ENCODE measurements at places on chromosomes 2 and 18.

GRCh38 chr2:105496271-105496670 is 97.4 kb upstream of the FHL2 start:
- no peak for DNase-seq

- DNase-seq, result no peak
These were observed 147.4 kb downstream of the TFCP2L1 start for GRCh38 chr2:121137571-121137970.

DNA sequence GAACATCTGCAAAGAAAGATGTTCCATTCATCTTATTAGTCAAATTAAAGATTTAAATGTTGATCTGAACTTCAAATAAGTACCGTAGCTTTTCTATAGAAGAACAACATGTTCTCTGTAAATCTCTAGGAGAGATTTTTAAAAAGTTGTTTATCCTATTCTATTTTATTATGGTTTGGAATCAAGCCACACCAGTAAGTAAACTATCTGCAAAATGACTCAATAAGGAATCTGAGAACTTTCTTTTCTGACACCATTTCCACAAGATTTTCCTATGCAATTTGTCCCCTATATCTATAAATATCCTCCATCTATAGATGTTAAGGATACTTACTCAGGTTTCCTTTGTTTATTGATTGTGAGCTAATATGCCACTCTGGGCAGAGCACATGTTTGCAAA is 736.6 kb downstream of the CBLN2 start:
- DNase-seq, result no peak

GRCh38 chr2:18896125-18896764 is 306.9 kb upstream of the NT5C1B start:
- no peak for DNase-seq

DNA sequence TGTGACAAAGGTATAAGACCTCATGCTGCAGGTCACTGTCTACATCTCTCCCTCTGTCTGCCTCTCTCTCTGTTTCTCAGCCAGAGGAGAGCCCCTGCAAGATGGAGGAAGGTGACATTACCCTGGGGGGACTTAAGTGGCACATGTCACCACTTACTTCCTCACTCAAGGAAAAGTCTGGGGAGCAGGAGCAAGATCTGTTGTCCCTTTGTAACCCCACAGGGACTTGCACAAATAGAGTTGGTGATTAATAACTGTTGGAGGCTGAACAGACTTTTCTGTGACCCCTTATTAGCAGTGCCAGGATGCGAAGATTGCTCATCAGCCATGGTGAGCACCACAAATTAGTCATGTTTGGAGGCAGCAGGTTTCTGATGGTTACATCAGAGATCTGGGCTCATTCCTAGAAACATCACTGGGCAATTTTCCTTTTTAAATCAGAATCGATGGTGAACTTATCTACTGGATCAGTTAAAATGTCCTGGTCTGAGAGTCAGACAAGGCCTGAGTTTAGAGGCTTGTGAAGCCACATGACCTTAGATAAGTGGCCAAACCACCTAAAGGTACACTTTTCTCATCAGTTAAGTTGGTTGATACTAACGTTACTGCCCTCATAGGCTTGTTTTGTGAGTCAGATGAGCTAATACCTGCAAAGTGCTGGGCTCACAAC is 81.2 kb upstream of the LTBP1 start:
- no peak for DNase-seq

GRCh38 chr18:52682260-52682659 is 342.3 kb downstream of the DCC start:
- no peak for DNase-seq

GRCh38 chr2:10305254-10305635 is 2.5 kb downstream of the HPCAL1 start:
- DNase-seq, result no peak

DNA sequence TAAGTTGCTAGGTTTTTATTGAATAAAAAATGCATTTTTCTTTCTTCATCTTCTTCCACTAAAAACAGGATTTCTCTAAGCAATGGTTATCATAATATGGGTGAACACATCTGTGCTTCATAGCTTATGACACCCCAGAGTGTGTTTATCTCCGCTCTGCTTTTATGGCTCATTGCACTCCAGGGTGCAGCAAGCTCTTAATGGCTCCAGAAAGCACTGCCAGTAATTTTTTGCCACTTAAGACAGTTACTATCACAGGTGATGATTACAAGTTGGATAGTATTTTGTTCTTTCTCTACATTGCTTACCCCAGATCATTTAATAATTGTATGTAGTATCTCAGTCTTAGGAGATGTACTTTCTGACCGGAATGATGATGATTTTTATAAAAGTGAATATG is 239.3 kb upstream of the CDH20 start:
- DNase-seq, result no peak

- DNase-seq, result no peak
These were observed 19.5 kb upstream of the YWHAQ start for GRCh38 chr2:9650119-9650821.

- peak; percentile 28 for DNase-seq
These were observed 139.9 kb upstream of the ZEB2 start for GRCh38 chr2:144659731-144660275.

GRCh38 chr2:110104025-110104771 is 11.4 kb downstream of the MALL start:
- no peak for DNase-seq

GRCh38 chr18:10826400-10826799 is 300.6 kb downstream of the NAPG start:
- no peak for DNase-seq

DNA sequence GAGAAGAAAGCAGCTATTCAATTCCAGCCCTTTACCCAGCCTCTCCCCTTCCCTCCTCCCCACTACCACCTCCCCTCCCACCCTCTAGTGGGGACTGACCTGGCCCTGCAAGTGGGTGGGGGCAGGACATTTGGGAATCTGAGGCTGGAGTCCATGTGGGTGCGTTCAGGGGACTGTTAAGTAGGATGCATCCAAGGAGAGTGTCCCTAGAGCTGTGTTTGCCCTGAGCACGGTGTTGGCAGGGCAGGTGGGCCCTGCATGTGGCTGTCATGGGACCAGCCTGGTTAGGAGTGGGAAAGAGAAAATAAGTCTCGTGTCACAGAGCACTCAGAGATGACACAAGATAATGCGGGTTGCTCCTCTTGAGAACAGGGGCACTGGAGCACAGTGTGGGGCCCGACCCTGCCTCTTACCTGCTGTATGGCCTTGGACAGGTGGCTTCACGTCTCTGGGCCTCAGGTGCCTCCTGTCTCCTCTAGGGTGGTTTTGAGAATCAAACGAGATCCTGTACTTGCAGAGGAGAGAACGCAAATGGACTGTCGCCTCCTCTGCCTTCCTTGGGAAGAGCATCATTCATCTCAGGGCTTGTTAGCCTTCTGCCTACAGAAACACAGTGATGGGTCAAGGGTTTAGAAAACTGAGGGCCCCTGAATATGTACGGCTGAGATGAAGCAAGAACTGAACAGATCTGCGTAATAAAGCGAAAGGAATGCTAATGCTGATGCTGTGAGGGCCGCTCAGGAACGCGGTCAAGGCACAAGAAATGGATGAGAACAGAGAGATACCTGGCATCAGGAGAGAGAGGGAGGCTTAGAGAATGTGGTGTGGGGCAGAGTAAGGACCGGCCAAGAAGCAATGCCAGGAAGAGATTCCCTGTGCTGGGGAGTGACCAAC is 187.7 kb upstream of the HAAO start:
- no peak for DNase-seq

DNA sequence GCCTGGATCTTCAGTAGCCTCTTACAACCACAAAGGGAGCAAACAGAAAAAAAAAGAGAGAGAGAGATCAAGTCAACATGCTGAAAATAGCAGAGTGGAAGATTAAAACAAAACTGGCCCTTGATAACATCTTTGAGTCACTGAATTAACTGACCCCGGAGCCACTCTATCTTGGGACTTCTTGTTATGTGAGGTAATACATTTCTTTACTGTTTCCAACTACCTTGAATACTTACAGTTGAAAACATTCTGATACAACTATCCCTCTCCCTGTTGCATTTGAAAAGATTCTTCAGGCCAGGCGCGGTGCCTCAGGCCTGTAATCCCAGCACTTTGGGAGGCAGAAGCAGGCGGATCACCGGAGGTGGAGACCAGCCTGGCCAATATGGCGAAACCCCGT is 208.1 kb downstream of the MEMO1 start:
- DNase-seq, result no peak

- DNase-seq, result no peak
These were observed 75.5 kb upstream of the ST8SIA3 start for GRCh38 chr18:57276829-57277228.

GRCh38 chr2:42819160-42819559 is 26.8 kb upstream of the HAAO start:
- DNase-seq, result no peak

- DNase-seq, result no peak
These were observed 419.5 kb upstream of the CHST9 start for GRCh38 chr18:27604583-27604982.

- no peak for DNase-seq
These were observed 57.4 kb downstream of the ADI1 start for GRCh38 chr2:3461801-3462492.

DNA sequence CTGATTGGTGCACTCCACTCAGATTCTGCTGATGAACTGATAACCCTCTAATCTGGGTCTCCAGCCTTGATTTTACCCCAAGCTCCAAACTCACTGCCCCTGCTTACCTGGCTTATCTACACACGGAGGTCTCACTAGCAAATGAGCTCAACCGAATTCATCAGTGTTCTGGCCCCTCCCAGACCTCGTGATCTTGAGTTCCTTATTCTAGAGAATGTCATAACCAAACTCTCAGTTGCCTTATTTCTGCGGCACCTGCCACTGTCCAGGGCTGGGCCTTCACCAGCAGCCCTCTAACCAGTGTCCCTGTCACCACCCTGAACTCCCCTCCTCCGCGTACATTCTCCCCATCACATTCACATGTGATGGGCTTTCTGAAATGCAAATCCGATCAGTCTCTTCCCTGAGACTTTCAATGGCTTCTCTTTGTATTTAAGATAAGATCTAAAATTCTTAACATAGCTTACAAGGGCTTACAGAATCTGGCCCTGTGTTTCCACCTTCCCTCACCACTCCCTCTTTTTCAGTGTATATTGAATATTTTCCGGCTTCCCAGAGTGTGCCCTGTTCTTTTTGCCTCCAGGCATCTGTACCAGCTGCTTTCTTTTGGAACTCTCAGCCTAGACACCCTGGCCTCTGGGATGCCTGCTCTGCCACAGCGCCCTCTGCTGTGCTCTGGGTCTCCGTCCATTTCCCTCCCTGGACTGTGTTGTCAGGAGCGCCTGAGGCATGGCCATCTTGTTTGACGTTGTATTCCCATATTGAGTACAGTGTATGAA is 31.1 kb downstream of the NAB1 start:
- peak; percentile 30 for DNase-seq

- DNase-seq, result no peak
These were observed 370.1 kb downstream of the IRS1 start for GRCh38 chr2:226429476-226429875.

DNA sequence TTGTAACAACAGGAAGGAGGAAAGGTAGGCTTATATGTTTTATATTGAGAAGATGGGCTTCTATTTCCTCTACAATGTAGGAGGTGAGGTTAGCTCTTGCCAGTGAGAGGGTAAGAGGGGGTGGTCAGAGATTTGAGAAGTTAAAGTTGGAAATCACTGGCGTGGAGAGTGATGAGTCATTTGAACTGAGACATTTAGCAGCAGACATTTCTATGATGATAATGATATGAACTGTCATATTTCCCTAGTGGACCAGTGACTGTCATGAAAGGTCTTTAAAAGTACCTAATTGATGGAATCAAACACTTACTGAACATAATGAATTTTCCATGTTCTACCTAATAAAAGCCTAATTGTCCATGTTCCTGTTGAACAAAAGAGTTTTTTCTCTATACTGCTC is 126.1 kb downstream of the FAM161A start:
- no peak for DNase-seq

DNA sequence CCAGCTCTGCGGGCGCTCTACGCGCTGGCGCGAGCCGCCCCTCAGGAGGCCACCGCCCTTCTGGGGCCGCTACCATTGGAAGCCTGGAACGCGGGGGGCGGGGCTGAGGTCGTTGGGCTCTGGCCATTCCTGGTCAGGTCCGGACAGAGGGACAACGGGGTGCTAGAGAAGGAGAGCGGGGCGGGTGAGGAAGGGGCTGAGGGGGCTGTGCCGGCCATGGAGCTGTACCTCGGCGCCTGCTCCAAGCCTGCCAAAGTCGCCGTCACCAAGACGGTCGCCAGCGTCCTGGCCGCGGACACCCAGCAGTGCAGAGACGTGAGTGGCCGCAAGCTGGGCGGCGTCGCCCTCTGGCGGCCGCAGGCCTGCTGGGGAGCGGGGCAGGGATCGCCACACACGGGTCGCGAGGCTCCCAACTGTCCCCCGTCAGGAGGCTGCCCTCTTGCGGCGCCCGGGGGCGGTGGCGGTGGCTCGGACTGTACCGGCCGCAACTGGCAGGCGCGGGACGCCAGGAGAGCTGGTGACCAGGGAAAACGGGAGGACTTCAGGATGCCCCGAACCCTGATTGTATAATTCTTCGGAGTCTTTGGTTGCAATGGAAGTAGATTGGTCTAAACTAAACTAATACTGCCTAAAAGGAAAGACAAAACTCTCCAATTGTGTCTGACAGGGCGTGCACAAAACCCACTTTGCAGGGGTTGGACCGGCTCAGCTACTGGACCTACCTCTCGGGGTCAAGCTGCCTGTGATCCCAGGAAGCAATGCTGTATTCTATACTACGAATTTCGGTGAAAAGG is at the start of gene FSIP2:
Gene FSIP2 (plus strand): TSS at position 126 of the 794 bp plus-strand sequence. CDS start 91 bp downstream, at position 217.
- DNase-seq, result peak; percentile 9

DNA sequence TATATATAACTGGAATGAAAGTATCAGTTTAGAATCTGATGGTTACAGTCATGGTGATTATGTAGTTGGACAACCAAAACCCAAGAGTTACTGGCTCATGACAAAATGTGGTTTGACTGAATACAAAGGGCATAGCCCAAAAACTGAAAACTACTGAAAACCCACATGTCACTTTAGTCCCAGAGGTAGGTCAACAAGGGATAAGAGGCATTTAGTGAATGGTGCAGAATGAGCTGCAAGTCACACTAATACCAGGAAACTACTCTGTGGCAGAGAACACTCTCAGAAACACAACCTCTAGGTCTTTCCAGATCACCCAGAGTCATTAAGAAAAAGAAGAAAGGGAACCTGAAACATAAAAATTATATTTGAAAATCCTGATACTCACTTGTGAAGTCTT is 154.5 kb downstream of the AGPS start:
- no peak for DNase-seq

DNA sequence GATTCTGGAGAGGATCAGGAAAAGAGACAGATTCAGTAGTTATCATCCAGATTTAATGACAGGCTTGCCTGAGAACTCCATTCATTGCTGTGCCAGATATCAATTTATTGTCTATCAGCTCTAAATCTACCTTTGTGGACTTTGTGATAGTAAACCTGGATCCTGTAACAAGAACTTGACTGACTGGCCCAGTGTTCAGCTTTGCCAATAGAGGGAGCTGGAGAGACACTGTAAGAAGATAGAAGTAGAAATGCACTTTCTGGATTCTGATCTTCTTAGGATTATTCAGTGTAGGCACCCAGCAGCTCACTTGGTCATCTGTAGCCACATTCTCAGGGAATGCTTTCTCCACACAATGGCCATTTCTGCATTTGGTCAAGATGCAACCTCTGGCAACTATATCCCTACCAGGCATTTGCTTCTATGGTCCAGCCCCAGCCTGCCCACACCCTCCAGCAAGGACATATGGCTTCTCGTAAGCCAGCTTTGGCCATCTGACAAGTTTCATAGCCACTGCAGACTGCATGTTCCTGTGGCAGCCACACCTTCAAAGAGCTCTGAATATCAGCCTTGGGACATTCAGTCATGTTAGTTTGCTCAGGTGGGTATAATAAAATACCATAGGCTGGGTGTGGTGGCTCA is 6.1 kb upstream of the SERPINB8 start:
- DNase-seq, result peak; percentile 45

GRCh38 chr18:48574667-48575300 is 36.0 kb downstream of the CTIF start:
- no peak for DNase-seq

GRCh38 chr2:25252291-25253152 is 84.1 kb upstream of the POMC start:
- DNase-seq, result peak; percentile 68

Measured in stimulated activated CD4-positive, alpha-beta T cell treated with anti-CD3 and anti-CD28 coated beads, Interleukin-4, amount 100 ng/mL, for 4 hours (primary cell).